ENCODE measurements at places on chromosomes 2 and 18.

DNA sequence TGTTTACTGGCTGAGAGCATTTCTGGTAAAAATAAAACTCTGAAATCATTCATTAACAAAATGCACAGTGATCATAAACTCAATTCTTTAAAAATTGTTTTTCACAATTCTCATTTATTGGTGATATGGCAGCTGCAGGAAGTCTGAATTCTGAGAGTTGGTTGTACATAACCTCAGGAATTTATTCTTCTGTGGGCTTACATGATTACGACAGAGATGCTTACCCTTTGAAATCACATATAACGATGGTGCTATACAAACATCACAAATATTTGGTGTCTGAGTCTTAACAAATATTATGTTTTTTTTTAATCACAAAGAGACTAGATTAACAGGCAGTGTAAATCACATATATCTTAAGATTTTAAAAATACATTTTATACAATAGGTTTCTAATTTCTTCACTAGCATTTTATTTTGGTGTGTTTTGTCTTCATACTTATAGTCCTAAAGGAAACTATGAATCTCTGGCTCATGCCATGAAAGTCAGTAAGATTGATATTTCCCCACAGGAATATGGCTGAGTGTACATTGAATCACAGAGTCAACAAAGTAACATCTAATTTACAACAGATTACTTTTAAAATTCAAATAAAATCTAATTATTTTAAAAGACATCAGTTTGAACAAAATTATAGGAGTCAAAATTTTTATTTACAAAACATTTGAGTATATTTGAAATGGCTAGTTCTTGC, 318.8 kb upstream of the THUMPD2 start:
- no peak for DNase-seq

DNA sequence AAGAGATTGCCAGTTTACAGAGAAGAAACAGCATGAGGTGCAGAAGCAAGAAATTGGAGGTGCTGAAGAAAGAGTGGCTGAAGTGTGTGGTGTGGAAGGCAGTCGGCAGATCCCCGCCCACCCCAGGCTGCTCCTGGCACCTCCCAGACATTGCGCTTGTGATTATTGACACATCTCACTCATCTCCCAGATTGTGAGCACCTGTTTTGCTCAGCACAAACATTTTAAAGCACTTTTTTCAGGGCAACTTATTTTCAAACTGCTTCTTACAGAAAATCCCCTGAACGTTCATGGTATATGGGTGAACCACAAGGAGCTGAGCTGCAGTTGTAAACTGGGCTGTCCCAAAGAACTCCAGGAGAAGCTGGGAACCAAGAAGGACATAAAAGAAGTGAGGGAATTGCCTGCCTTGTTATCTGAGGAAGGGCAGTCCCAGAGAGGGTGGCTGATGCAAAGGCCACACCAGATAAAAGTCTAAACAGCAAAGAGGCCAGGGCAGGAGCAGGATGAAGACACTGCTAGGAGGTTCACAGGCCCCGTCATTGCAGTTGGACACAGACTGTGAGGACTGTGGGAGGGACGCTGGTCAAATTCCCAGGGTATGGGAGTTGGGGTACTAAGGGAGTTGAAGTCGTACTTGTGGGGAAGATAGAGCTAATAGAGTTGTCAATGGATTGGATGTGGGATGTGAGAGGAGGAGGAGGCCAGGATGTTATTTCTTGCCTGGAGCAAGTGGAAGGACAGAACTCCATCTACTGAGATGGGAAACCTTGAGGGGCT, 65.1 kb downstream of the INPP4A start:
- no peak for DNase-seq

GRCh38 chr18:78915446-78916008, 64.1 kb upstream of the SALL3 start:
- no peak for DNase-seq

GRCh38 chr2:134449157-134449556, 195.3 kb downstream of the MGAT5 start:
- DNase-seq, result no peak

DNA sequence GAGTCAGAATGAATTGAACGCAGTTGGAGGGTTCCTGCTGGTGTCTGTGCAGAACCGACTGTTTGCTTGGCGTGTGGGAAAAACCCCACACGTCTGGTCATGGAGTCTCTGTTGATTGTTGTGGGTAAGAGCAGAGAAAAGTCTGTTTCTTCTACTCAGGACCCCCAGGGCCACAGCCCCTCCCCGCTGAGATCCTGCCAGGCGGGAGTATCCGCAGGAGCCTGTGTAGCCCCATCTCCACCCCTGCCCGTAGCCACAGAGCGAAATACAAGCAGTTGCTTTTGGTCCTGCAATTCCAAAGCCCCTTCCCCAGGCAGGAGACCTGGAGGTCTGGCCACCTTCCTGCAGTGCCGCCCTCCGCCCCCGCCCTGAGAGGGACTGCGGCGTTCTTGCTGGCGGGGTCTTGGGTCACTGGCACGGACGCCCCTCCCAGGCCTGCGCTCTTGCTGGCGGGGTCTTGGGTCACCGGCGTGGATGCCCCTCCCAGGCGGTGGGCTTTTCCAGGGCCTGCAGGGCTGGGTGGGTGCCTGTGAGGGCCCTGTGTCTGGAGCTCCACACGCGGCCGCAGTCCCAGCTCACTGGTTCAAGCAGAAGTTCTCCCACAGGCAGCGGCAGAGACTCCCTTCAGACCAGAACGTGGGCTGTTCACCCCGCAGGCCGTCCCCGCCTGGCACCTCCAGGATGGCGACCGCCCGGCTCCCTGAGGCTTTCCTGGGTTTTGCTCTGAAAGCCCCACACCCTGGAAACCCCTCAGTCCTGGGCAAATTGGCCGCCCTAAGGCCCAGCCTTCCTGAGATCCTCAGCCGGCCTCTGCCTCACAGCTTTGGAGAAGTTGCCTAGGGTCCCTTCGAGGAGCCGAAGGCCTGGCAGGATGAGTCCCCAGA, 76.0 kb upstream of the CTDP1 start:
- DNase-seq, result no peak

DNA sequence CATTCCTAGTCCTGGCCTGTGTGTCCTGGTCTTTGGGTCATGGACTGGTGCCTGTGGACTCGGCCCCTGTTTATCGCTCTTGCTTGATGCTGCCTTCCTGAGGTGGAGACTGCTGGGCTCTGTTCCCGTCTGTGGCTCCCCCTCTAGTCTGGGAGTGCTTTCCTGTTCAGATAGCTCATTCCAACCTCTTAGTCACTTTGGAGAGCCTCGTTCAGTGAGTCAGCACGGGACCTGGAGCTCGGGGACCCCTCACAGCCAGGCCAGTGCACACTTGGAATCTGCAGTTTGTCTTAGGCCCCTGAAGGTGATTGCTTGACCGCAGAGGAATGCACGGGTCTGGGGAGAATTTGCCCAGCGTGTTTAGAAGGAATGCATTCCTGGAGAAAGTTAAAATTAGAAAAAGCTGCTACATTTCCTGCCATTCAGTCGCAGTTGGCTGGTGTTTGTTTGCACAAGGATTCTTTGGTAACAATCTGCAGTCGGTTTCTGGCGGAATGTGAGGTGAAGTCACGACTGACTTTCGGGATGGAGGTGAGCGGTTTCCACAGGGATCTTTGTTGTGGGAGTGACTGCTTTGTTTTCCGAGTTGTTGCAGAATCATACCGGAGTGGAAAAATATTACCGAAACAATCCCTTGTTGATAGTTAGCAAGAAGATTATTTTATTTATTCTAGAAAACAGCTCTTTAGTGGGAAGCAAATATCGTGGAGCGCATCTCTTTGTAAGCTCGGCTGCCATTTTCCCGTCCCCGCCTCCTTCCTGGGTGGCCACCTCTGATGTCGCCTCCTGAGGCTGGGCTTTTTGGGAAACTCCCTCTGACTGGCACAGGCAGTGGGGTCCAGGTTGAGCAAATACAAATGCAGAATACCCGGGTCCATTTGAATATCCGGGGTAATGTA, 29.6 kb downstream of the SH3BP4 start:
- no peak for DNase-seq

GRCh38 chr2:39403311-39403710, 33.8 kb downstream of the MAP4K3 start:
- no peak for DNase-seq

- no peak for DNase-seq
Observed at GRCh38 chr2:163717515-163717914, 18.3 kb downstream of the FIGN start.

- no peak for DNase-seq
Observed at GRCh38 chr2:17136877-17137276, 381.4 kb downstream of the RAD51AP2 start.

DNA sequence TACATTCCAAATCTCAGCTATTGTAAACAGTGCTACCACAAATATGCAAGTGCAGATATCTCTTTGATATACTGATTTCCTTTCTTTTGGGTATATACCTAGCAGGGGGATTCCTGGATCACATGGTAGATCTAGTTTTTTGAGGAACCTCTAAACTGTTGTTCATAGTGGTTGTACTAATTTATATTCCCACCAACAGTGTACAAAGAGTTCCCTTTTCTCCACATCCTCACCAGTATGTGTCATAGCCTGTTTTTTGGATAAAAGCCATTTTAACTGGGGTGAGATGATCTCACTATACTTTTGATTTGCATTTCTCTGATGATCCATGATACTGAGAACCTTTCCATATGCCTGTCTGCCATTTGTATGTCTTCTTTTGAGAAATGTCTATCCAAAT, 6.3 kb upstream of the CCNT2 start:
- DNase-seq, result no peak

DNA sequence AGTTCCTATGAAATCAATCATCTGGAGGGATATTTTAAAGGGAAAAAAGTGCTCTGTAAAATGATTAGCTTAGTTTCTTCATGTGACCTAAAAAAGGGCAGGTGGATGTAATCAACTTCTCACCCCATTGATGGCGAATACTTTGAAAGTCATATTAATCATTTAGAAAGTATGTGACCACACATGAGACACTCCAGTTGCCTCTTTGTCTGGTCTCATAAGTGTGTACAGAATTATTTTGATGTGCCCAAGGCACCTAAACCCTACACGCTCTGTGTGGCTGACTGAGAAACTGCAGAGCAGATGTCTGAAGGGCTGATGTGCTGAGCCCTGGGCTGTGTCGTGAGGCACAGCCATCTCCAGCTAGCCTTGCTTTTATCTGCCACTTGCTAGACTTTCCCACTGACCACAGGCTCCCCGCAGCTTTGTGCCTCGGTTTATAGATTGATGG, 26.9 kb downstream of the SGPP2 start:
- no peak for DNase-seq

- DNase-seq, result no peak
Observed at GRCh38 chr2:7646661-7647060, 729.4 kb downstream of the RNF144A start.

- DNase-seq, result no peak
Observed at GRCh38 chr2:6826081-6826913, 39.4 kb downstream of the CMPK2 start.

GRCh38 chr2:96153291-96153713, 8.1 kb upstream of the DUSP2 start:
- DNase-seq, result no peak

- DNase-seq, result no peak
Observed at GRCh38 chr2:189960346-189960745, 102.2 kb downstream of the MSTN start.
